ENCODE measurements at places on chromosomes 11 and 22.

DNA sequence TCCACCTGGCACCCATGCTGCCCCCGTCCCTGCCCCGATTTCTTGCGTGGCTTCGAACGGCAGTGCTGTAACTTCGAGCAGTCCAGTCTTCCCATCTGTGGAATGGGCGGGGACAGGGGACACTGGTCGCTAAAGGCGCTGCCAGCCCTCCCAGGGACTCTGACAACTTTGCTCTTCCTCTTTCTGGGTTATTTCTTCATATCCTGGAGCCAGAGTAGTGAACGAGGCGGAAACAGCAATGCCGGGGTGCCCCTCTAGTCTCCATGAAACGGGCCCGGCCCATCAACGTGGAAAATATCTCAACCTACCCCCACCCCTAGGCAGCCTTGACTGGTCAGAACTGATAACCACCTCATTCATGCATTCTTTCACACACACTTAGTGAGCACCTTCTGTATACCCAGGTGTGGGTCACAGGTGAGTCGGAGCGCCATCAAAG lies 42.8 kb downstream of the TRIOBP start:
- no peak for DNase-seq

DNA sequence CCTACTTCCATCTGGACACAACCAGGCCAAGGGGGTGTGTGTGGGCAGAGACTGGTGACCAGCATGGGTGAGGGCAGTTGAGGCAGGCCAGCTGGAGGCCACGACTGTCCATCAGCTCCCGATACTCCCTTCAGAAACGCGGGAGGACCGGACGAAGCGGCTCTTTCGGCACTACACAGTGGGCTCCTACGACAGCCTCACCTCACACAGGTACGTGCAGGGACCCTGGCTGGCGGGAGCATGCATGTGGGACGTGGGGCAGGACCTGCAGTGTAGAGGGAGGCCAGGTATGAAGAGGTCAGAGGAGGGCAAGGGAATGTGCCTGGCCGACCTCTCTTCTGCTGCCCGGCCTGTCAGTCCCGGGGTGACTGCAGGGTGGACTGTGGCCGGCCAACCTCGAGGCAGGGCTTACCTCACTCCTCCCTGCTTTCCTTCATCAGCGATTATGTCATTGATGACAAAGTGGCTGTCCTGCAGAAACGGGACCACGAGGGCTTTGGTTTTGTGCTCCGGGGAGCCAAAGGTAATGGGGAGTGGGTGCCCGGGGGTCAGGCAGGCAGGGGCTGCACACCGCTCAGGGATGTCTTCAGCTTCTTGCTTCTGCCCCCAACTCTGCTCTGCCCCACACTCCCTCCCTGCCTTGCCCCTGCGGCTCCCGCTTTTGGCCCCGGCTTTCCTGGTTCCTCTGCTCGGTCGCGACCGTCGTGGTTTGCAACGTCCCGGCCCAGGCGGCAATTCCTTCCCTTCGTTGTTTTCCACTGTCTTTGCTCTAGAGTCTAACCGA lies 31.3 kb downstream of the SHANK3 start:
- no peak for DNase-seq

DNA sequence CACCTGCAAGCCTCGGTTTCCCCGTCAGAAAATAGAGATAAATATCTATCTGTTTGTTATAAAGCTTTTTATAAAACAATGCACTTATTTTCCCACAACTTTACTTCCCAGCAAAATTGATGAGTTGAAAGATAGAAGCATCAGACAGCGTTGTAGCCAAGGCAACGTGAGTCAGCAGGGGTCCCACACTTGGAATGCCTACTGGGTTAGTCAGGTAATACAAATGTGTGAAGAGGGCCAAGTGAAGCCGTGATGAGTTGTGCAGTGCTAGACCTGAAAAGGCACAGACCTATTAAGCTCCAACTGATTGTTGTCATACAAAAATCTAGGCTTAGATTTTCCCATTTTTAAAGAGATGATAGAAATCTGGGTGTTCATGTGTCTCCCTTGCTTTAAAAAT lies 118.7 kb downstream of the PGR start:
- no peak for DNase-seq

GRCh38 chr11:57751676-57752253 lies at the start of gene BTBD18:
Gene BTBD18, minus strand, starts transcription at chr11:57751819. Its CDS starts 631 bp downstream, at chr11:57751188.
- no peak for DNase-seq

- DNase-seq = no peak
Measured at GRCh38 chr22:38296372-38296771, 20.9 kb downstream of the CSNK1E start.

DNA sequence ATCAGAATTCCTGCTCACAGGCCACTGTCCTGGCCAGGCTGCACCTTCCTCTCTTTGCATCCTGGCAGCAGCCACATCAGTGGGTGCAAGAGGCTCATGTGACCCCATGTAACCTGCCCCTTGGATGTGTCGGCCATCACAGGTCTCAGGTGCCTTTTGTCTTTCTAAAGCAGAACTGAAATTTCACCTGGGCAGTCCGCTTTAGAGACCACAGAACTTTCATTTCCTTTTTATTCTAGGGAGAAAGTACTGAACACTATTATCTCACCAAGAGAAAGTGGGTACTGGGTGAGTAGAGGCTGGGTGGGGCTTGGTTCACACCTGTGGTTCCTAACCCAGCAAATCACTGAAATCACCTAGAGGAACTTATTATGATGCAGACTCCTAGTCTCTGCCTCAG lies 51.7 kb upstream of the NUP160 start:
- DNase-seq = no peak

DNA sequence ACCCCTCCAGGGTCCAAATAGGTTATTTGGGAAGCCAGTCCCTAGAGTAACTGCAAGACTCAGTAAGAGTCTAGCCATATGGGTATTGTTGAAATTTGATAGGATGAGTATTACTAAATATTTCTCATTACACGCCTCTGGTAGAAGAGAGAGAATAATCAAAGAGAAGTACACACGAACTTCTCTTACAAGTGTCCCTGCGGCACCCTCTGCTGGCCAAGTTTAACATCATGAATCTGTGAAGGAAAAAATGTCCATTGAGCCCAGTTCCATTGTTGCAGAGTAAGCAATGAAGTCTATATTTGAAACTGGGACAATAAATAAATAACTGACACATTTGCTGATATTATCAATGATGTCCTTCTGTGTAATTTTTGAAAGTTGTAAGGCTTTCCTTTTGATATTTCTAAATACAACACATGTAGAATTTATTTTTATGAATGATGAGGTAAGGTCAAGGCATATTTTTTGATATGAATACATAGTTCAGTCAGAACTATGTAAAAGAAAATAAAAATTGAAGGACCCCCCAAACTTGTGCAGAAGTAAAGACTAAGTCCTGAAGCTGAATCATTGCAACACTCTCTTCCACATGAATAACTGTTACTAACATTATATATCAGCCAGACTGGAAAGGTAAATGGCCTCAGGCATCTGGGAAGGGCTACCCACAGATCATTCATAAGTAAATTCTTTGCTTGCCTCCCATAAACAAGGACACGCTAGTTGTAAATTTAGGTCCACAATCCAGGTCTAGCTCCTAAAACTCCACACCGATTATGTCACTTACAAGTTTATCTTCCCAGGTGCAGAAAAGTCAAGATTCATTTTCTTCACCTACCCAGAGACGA lies 10.0 kb downstream of the OR51L1 start:
- no peak for DNase-seq

- no peak for DNase-seq
Measured at GRCh38 chr11:128719556-128719824, 25.6 kb downstream of the FLI1 start.

DNA sequence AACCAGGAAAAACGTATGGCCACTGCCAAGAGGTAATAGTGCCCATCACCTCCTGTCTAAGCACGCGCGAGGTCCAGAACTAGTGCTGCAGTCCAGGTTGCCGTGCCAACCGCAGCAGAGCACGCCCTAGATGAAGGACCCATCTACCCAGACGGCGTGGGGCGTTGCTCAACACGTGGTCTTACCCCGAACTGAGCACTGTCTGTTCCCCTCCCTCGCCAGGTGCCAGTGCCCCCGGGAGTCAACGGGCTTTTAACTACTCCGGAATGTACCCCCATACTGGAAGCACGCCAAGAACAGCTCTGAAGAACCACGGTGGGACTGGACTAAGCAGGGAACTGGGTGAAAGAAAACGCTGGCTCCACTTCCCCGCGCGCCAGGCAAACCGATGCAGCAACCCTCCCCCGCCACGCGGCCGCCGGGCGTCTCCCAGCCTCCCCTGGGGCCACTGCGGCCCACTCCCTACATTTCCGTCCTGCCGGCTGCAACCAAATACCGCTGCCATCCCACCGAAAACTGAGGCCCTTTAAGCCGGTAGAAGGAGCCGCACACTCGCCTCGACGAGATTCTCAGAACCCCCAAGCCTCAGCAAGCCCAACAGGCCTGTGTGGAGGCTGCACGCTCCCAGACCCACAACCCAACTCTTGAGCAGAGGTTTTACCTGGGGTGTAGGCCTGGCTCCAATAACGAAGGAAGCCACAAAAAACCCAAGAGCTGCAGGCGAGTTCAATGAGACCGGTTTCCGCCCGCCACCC lies at the start of gene HSPA8:
Gene HSPA8 (minus strand): TSS at position 734 of the 755 bp plus-strand sequence. CDS start 812 bp downstream, outside the sequence.
- DNase-seq = peak; percentile 44

DNA sequence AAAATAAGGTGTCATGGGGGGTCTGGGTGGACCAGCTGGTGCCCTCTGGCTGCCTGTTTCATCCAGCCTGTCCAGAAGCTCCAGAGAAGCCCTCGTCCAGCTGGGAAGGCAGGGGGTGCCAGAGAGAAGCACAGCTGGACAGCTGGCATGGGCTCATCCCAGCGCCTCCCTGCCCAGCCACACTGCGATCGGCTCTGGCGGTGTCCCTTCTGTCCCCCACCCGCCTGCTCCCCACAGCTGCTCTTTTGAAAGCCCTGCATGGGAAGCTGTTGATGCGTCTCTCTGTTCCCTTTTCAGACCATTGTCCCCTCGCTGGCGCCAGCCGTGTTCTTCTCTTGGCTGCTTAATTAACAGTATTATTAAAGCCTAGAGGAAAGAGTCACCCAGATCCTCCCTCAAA lies 86.5 kb downstream of the MN1 start:
- DNase-seq = no peak

DNA sequence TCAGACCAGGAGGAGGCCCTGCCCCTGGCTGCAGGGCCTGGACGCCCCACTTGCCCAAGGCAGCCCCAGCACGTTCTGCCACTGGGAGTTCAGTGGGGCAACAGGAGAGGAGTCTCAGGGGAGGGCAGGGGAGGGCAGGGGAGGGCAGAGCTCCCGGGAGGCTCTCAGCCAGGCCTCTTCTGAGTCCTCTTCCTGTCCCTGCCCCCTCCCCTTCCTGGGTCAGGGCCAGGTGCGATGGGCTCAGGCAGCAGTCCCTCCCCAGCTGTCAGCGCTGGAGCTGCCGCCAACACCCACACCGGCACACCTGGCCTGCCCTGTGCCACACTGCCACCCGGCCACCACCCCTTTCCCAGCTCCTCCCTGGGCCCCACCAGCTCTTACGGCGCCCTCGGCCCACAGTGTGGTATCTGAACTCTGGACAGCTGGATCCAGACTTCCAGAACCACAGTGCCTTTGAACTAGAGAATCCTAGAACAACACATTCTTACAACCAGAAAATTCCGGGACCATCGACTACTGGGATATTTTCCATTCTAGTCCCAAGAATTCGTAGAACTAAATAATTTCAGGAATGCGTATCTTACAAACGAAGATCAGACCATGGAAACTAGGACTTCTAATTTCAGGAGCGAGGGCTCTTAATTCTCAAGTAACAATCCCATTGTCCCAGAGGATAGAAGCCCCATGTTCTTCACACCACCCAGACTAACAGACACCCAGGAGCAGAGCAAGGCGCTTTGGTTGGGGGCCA lies 21.8 kb downstream of the RPL3 start:
- DNase-seq = no peak

- DNase-seq = no peak
Measured at GRCh38 chr11:63508009-63508408, 2.1 kb downstream of the LGALS12 start.

GRCh38 chr11:95483339-95483738 lies 252.3 kb upstream of the SESN3 start:
- DNase-seq = no peak

GRCh38 chr11:7530013-7530640 lies 16.3 kb downstream of the PPFIBP2 start:
- DNase-seq = no peak

DNA sequence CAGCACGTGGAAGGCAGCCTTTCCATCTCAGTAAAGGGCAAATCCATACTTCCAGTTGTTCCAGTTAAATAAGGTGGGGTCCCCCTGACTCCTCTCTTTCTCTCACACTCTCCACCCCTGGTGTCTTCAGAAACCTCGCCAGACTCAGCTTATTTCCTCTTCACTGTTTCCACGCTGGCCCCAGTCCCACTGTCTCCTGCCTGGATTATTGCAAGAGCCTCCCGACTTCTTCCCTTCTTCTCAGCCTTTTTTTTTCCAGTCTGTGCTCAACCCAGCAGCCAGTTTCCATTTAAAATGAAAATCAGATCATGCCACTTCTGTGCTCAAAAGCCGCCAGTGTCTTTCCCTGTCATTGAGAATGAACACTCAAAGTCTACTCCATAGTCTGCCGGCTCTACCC lies 131.4 kb downstream of the PKNOX2 start:
- DNase-seq = no peak

DNA sequence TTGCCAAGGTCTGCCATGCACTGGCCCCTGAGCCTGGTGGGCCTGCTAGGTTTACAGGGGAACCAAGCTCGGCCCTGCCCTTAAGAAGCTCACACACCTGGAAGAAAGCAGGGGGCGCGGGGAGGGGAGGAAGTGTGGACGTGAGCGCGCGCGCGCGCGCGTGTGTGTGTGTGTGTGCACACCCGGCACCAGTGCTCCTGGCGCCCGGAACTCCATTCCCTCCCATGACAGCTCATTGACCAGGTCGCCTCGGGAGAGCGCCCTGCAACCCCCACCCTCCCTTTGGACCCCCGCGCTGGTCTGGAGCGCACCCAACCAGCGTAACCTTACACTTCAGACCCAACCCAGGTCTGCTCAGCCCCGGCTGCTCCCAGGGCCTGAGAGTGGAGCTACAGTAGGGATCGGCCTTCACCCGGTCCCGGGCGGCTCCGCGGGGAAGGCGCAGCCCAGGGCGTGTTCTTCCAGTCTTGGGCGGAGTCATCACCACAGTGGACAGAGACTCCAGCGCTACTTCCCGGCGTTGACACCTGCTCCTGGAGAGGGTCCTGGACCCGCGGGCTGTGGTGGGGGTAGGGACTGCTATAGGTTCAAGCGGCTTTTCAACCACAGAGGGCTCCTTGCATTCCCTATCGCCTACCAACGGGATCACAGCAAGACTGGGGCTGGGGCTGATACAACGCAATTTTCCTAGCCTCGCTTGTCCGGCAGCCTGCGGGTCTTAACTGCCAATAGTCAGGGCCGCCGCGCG lies 1.5 kb downstream of the GALNT18 start:
- DNase-seq = no peak

DNA sequence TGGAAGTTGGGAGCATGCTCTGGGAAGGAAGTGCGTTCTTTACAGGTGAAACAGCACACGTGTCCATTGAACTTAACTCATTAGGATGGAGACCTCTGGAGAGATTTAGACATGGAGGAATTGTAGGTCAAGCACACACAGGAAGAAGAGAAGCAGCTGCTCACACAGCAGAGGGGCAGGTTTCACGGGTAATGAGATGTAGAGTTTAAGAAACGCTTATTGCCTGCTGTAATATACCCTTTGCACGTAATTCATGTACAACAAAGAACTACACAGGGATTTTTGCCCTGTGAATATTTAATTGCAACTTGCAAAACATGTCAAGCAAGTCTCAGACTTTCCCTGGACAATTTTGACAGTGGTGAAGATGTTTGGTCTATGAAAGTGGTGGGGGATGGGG lies 508.0 kb downstream of the OPCML start:
- DNase-seq = no peak

Data from GOT3 (cell line).